ENCODE measurements at places on chromosomes 4 and X. TPM values are rescaled to one million over a fixed set of nuclear protein-coding genes. Genes with fewer than 3 reads are reported as not detected.

DNA sequence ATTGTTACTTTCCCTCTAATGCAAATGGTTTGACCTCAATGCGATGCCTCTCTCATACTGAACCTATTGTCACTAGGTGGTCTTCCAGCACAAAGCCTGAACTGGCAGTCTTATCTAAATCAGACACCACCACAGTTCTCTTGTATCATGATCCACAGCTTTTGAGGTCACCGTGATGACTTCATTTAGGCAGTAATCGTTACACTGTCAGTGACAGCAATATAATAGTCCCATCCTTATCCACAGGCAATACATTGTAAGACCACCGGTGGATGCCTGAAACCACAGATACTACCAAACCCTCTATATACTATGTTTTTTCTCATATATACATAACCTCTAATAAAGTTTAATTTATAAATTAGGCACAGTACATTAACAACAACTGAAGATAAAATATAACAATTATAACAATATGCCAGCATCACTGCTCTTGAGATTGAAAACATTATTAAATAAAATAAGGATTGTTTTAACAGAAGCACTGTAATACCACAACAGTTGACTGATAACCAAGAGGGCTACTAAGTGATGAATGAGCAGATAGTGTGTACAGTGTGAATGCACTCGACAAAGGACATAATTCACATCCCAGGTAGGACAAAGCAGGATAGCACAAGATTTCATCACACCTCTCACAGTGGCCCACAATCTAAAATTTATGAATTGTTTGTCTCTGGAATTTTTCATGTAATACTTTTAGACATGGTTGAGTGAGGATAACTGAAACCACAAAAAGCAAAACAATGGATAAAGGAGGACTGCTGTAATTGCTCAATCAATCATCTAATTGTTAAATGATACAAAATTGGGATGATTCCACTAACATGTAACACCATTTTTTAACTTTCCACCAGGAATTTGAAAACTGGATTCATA is 419.4 kb downstream of the CENPC start:
- no peak for DNase-seq
- H3K36me3 ChIP-seq: no peaks in the 10 kb centered on the region
- no peaks in the 10 kb centered on the region for H3K4me1 ChIP-seq
- no peaks in the 10 kb centered on the region for H3K27me3 ChIP-seq

Gene MTNR1A
- total RNA-seq: not detected

Gene COX7B2
- total RNA-seq: not detected

Gene SPATA18
- total RNA-seq: 0.35 TPM

GRCh38 chr4:3485011-3485791 is 22.1 kb downstream of the DOK7 start:
- DNase-seq: no peak
- peaks cover 13% of the 10 kb centered on the region for H3K27me3 ChIP-seq
- H3K4me3 ChIP-seq: no peak overlapping the region
- H3K4me1 ChIP-seq: peaks cover 5% of the 10 kb centered on the region
- no peak overlapping the region for H3K27ac ChIP-seq
